Suprapubic skin (tissue), 4 donors: ENCODE measurements at places on chromosomes 2 and 18.
A peak's percentile ranks its signal among the peaks of the same experiment; 100 is the strongest.

GRCh38 chr18:1421502-1421901, 516.8 kb downstream of the ADCYAP1 start:
- no peak for DNase-seq

DNA sequence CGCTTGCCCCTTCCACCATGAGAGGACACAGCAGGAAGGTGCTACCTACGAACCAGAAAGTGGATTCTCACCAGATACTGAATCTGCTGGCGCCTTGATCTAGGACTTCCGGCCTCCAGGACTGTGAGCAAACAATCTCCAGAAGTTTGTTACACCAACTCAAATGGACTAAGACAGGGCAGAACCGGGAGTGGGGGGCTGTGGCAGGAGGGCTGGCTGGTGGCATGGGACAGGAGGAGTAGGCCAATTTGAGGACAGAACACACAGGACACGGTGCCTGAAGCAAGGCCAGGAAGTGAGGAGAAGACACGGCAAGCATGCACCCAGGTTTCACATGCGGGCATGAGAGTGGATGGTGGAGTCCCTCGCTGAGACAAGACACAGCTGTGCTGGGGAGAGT, 40.1 kb downstream of the CRACDL start:
- DNase-seq: peak; percentile 67

DNA sequence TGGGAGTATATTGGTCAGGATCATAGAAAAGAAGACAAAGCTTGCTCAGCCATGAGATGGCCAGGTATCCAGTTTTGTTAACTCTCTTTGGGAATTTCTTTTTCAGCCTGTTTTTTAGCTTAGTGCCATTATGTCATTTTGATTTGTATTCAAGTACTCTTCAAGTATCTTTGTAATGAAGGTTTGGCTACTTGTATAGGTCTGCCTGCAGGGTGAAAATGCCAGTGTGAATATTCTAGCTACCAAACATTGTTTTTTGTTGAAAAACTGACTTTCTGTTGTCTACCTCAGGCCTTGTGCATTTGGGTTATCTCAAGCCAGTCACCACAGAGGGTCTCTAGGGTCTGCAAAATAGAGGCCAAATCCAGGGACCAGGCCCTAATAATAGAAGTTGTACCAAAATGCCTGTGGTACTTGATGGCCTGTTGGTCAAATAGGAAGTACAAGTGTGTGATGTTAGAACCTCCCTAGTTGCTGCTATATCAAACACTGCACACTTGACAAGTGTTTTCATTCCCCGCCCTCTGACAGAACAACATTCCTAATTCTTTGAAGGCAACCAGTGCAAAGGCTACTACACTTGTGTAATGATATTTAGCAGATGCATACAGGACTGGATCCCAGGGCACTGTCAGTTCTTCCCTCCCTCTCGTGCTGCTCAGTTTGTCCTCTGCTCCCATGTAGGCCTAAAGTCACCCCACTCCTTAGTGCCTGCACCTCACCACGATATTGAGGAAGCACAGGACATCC, 36.4 kb downstream of the RNMT start:
- DNase-seq: no peak

DNA sequence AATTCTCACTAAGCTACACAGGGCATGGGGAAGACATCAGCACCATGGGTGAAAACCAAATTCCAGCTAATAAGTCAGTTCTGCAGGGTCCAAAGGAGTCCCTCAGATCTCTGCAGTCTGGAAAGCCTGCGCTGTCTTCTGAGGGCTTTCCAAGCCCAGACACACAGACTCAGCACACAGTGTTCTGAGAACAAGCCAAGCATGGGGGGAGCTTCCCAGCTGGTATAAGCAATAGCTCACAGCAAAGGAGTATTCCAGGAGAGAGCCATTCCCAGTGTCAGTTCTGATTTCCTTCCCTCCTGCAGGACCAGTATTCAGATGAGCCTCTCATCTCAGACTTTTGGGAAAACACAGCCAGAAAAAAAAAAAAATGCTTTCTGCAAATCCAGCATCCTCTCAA, 370.8 kb downstream of the TNS1 start:
- no peak for DNase-seq
